ENCODE measurements at places on chromosomes 6 and 20.

DNA sequence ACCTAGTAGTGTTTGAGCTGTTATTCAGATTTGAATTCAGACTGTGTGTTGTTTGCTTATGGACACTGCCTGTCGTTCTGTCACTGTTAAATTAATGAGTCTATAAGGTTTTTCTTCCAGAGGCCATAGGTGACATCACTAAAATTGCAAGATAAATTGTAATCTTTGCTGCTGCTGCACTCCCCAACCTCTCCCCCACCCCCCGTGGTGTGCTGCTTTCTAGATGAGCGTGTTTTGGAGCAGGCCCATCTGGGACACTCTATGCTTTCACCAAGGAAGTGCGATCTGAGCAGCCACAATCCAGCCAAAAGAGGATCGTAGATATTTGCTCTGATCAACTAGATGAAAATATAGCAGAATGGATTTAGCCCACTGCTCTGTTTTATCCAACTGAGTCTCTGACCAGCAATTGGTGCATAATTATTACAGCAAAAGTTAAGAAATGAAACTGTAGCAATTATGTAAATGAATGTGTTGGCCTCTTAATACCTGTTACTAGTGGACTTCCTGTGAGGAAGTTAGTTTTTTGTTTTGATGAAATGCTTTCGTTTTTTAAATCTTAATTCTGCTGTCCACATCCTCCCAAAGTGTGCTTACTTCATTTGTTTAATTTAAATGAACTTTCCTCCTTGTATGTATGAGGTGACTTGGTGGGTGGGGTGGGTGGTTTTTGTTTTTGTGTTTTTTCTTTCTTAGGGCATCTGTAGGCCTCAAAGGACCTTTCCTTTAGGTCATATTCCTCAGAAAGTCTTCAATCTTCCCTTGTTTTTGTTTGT, 58.1 kb downstream of the RPRD1B start:
- peak; percentile 31 for DNase-seq

DNA sequence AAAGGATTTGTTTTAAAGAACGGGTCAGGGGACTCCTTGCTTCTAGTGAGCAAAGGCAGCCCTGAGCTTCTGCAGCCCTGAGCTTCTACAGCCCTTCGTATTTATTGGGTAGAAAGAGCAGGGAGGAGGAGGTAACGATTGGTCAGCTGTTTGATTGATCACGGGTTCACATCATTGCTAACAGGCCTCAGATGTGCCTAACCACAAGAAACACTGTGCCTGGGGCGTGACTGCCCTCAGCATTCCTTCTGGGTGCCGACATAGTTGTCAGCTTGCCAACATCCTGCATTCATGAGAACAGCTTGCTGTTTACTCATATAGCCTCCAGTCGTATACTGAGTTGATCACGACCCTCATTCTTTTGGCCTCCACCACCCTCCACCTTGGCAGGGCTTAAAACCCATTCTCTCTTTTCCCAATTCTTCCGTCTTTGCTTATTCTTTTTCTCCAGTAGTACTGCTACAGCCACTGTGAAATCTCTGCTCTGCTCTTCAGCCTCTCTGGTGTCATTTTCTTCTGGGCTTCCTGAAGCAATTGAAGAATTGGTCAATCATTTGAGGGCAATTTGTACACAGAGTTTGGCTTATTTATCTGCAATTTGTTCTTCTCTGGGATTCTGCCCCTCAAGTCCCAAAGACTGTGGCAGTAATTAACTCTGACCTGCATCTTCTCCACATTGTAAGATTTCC, 25.4 kb upstream of the NOP56 start:
- DNase-seq: no peak

- no peak for DNase-seq
Observed at GRCh38 chr20:44924541-44924940, 14.7 kb downstream of the PABPC1L start.

DNA sequence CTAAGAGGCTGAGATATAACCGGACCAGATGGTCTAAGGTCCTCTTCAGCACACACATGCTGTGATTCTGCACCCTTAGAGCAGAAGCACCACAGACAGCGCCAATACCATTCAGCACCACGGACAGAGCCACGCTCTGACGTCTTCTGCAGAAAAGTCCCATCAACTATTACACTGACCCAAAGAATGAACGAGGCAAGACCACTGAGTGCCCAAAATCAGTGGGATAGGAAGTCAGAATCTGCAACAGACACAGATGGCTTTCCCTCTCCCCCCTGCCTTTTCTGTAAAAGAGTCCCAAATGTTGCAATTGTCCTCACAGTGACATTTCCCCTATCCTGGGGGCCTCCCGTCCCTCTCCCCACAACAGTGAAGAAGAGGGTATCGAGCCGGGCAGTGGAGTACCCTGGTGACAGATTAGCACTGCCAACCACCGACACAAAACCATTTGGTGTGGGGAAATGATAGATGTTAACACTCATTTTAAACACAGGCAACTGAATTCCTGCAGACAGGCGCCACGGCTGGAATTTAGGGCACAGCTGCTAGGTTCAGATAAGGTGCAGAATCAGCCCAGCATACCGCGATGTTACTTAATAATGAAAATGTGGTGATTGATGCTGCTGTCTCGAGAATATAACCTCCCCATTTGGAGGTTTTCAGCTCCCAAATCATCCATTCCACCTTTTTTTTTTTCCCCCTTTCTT, 66.6 kb upstream of the CTNNBL1 start:
- peak; percentile 2 for DNase-seq

- peak; percentile 70 for DNase-seq
Observed at GRCh38 chr6:38871741-38872568, 156.8 kb downstream of the DNAH8 start.

DNA sequence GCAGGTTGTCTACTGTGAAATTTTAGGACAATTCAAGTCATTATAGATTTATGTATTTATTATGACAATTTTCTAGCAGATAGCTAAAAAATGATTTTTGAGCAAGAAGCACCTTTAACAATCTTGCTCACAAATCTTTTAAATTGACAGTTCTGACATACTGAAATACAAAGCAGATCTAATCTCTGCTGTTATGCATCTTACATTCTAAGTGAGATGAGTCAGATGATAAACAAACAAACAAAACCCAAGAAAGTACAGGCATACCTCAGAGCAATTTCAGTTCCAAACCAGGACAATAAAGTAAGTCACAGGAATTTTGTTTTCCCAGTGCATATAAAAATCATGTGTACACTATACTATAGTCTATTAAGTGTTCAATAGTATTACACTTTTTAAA, 430.7 kb upstream of the PTCHD4 start:
- no peak for DNase-seq

DNA sequence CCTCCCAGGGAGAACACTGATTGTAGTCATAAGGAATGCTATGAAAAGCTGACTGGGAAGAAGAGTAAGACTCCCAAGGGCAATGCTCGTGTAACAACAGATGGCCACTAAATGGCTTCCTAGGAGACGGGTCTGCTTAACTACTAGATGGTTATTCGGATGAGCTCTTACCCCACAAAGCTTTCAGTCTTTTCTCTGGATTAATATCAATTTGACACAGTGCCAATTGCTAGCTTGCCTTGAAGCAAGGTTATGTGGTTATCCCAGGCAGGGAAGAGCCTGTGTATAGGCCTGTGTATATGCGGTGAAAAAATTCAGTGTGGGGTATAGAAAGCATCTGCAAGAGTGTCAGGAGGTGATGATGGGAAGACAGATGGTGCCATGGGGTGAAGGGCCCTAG, 86.4 kb upstream of the NOX3 start:
- DNase-seq: no peak

All from CD4-positive, alpha-beta T cell treated with Interleukin-21 for 1 hour (primary cell).